ENCODE measurements at places on chromosomes 2 and 18.

DNA sequence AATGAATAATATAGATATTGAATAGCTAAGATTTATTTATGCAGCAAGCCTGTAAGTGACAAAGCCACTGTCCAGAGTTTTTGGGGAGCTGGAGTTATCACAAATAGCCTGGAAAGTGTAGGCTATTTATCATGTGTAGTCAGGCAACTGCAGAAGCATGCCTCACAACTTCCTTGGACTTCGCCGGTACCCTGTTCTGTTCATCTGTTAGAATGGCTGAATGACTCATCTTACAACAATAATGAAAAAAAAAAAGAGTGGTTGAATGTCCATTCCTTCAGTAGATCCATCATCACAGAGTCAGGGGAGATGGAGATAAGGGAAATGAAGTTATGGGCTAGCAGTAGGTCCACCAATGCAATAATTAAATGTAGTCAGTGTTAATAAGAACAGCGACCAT, 24.0 kb upstream of the ATP5MC3 start:
- no peak for DNase-seq

DNA sequence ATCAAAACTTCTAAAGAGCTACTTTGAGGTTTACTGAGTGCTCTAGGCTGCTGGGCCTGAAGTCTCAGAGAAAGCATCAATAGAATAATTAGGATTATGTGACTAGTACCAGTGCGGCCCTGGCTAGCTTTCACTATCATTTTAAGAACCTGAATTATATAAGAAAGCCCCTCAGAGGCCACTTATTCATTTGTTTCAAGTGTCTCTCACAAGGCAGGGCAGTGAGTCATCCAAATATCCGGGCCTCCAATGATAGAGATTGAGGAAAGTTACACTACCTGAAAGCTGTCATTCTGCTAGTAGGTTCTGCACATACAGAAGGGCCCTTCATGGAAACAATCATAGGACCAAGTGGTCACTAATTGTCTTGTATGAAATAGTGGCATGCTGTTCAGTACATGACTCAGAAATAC, 193.1 kb downstream of the L3MBTL4 start:
- no peak for DNase-seq

DNA sequence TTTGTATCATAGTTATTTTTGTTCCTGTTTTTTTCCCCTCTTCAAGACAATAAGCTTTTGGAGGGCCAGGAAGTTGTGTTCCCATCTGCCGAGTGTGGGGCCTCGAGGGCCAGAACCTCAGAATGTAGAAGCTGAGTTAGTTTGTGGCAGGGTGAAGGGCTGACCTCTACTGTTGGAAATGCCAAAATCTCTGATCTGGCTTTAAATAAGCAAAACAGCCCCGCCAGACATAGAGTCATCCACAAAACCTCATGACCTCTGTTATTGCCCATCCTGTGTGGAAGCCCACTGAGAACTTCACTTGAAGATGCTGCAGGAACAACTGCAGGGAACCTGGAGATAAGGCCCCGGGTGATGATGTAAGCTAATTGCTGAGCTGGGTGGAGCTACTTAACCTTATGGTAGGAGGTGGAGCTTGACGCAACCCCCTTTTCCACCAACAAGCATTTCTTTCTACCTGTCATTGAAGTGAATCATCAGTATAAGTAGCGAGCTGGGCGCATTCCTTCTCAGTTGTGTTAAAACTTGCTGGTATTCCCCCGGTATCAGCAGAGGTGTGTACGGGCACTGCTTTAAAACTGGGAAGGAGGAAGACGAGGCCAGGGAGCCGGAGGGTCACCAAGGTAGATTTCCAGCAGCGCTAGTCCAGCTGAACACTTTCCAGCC, 177.2 kb downstream of the NEDD4L start:
- DNase-seq: peak; percentile 94

- DNase-seq: no peak
These were observed 13.6 kb upstream of the APCDD1 start for GRCh38 chr18:10440884-10441283.

DNA sequence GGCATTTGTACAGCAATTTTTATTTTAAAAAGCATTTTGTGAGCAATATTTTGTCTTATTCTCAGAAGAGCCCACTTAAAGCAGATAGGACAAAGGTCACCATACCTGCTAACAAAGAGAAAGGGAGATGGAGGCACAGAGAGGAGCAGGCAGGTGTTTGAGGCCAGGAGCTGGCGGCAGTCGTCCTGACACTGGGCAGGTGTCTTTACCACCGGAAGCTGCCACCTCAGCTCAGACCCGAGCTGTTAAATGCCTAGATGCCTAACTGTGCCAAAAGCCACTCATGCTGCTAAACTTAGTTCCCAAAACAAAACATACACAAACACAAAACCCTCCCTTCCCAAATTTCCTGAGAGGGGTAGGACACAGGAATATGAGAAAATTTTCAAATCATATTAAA, 120.9 kb downstream of the CNTNAP5 start:
- DNase-seq: no peak

- no peak for DNase-seq
These were observed 95.7 kb upstream of the BOD1L2 start for GRCh38 chr18:57051021-57051656.

GRCh38 chr2:129248198-129248597, 731.3 kb upstream of the RAB6C start:
- no peak for DNase-seq

DNA sequence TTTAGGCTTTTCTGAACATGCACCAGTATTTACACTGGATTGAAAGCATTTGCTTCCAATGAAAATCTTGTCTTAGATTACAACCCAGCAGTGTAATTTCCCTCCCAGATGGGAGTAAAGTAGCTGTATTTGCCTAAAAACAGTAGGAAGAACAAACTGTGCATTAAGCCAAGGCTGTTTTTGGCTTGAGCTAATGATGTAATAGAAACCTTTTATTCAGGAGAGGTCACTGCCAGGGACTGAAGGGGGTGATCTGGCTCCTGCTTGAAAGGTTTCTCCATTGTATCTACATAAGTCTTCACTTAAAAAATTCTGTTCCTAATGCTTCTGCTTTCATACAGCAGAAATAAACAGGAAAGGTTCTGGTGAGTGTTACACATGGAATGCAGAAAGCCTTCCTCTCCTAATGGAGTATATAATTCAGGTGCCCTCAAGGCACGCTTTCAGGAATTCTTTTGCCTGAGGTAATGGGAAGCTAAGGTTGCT, 74.4 kb downstream of the MEIS1 start:
- peak; percentile 97 for DNase-seq

GRCh38 chr18:61554117-61554776, 221.0 kb downstream of the CDH20 start:
- DNase-seq: no peak

- DNase-seq: no peak
These were observed 14.1 kb downstream of the SATB2 start for GRCh38 chr2:199443589-199444130.

DNA sequence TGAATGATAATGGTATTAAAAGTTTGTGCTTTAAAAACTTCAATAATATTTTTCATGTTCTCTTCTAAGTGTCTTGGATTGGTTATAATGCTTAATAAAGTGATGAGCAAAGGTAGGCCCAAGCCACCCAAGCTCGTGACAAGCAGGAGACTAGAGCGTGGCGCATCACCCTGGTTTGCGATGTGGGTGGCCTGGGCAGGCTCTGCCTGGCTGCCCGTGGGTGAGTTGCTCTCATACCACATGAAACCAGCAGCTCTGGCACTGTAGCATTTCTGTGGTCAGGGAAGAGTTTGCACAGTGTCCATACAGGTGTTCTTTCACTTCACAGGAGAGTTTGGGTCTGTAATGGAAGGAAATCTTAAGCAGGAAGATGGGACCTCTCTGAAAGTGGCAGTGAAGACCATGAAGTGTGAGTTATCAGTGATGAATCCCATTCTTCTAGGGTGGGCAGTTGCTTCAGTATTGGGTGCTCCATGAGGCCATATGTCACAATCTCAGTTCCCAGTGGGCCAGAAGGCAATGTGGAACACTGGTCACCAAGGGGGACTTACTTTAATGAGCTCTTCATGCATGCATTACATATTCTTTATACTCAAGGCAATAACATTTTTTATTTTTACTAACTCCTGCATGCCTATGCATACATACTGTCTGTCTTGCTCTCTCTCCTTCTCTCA, 51.4 kb upstream of the TMEM87B start:
- DNase-seq: no peak

- no peak for DNase-seq
These were observed 182.2 kb downstream of the TTC32 start for GRCh38 chr2:19719540-19719939.

DNA sequence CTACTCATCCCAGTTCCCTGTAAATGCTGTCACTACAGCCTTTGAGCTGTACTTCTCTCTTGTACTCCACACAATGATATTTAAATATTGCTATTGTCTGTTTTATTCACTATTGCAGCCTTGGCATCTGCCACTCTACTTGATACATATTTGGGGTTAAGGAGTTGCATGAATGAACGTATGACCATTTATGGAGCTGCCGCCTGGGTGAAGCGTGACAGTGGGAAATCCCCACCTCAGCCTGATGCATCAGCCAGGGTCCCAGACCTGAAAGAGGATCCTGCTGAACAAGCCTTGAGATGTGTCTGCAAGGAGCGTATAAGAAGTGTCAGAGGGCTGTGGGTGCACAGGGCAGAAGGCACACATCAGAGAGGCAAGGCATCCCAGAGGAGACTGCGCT, 39.1 kb downstream of the MRPL35 start:
- DNase-seq: no peak

All from trophoblast cell (in vitro differentiated cells and primary cell).